Mesenteric fat pad (tissue), 1 donor: ENCODE measurements at places on chromosomes 2 and 18. TPM values are rescaled to one million over a fixed set of nuclear protein-coding genes. Genes with fewer than 3 reads are reported as not detected.

DNA sequence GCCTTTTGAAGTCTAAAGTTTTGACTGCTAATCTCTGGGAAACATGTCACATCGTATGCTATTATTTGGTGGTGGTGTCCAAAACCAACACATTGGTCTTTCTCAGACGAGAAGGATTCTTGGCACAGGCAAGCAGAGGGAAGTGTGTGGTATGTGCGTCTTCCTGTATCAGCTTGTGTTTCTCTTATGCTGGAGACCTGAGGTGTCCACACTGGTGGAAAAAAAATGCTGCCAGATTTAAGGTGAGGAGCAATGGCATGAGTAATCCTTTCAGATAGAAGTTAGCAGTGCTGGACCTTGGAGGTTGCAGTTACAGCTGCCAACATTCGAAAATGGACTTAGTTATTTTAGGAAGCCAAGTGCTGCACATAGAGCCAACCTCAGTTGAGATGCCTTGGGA lies 11.7 kb upstream of the FHL2 start:
- no peak for DNase-seq

DNA sequence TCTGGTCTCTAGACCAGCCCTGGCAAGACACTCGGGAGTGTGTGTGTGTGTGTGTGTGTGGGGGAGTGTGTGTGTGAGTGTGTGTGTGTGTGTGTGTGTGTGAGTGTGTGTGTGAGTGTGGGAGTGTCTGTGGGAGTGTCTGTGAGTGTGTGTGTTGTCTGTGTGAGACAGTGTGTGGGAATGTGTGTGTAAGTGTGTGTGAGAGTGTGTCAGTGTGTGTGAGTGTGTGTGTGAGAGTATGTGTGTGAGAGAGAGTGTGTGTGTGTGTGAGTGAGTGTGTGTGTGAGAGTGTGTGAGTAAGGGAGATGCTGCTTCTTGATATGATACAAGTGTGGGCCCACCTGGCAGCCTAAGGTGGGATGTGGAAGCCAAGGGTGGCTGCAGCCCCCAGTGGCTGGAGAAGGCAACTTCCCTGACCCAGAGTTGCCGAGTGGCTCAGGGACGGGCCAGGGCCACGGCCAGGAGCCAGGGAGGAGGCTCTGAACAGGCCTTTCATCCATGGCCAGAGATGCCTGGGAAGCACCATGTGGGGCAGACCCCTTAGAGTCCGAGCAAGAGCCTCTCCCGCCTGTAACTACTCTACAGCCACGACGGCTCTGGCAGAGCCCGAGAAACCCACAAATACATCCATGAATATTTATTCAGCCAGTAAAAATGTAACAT lies 159.3 kb upstream of the MYCN start:
- DNase-seq, result peak; percentile 53

- DNase-seq, result peak; percentile 64
These were observed 121.6 kb downstream of the NFATC1 start for GRCh38 chr18:79517341-79517740.

DNA sequence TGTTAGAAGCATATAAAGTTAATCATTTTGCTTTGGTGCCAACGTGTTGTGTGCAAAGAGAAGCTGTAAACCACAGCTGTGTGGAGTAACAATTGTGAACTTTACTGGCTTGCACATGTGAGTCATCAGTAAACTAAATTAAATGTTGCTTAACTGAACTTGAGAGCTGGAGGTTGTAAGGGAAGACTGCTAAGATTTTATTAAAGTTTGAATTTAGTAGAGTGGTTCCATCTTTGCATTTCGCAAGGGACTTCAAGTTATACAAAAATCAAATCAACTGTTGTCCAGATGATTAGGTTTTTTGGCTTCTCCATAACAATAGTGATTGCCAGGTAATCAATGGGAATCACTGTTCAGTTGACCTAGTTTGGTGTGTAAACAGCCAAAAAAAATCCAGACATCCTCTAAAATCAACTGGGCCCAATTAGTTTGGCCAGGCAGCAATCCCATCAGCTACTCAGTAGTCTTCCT lies 247.4 kb downstream of the MYO3B start:
- no peak for DNase-seq

DNA sequence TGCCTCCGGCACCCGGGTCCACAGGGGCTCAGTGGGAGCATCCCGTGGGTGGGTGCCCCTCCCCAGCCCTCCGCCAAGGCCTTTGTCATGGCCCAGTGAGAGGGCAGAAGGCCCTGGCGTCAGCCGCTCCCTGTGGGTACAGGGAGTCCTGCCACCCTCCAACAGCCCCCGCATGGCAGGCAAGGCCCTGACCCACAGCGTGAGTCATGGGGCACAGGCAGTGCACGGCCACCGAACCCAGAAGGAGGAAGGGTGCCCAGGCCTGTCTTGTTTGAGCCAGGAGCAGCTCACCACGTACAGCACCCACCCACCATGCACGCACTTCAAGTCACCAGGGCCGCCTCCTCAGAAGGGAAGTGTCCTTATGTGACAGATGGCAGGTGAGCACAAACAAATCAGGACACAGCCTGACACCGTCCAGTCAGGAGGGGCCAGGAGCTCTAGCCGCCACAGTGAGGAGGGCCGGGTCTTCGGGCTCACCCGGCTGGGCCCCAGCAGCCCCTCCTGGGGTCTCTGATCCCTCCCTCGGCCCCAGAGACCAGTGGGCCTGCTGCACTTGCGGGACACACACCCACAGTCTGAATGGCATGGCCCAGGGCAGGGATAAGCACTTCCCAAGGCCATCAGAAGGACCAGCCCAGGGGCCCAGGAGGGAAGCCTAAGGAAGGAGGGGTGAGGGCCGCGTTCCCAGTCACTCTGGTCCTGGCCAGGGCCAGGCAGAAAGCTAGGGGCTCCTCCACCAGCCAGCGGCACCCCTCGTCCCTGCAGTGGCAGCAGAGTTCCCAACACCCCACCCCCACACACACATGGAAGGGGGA lies 25.8 kb downstream of the BIN1 start:
- DNase-seq, result no peak

- no peak for DNase-seq
These were observed 56.9 kb upstream of the LHCGR start for GRCh38 chr2:48812416-48812815.

Gene CHRND
- not detected for total RNA-seq

Gene RESP18
- not detected for total RNA-seq

DNA sequence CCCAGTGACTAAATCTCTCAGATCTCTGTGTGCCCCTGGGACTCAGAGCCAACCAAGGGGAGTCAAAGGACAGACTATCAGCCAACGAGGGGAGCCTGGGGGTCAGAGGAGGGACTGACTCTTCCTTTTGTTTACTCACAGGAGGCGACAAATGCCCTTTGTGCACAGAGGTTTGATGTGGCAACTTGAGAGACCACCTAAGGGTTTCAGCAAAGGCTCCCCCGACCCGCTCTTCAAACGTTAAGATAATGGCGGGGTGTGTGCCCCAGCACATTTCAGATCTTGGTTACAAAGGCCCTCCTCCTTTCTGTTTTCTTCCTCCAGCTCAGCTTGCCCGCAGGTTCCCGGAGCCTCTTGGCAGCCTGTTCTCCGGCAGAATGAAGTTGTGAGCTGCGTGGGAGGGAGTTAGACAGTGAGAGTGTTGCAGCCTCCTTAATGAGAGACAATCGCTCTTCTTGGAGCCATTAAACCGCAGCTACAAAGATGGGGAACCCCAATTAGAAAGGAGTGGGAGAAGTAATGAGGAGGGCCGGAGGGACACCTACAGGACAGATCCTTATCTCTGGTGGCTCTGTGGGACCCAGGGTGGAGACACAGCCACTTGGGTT lies 76.2 kb downstream of the KIAA2012 start:
- DNase-seq, result no peak

- no peak for DNase-seq
These were observed 316.6 kb upstream of the NCKAP5 start for GRCh38 chr2:133884739-133885381.

DNA sequence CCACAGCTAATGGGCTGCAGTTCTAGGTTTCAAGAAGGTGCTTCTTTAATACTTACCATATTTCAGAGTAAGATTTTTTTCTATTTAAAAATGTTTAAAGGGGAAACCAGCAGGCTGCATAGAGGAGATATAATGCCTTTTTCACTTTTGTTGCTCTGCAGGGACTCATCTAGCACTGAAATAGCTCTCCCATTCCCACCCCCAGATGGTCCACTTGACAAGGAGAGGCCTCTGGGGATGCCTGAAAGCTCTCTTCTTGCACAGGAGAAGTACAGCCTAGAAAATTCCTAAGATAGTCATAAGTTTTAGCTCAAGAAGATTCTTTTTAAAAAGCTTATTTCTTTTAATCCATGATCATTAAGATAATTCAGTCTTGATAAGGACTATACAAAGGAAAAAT lies 126.4 kb downstream of the CDH2 start:
- DNase-seq, result no peak

DNA sequence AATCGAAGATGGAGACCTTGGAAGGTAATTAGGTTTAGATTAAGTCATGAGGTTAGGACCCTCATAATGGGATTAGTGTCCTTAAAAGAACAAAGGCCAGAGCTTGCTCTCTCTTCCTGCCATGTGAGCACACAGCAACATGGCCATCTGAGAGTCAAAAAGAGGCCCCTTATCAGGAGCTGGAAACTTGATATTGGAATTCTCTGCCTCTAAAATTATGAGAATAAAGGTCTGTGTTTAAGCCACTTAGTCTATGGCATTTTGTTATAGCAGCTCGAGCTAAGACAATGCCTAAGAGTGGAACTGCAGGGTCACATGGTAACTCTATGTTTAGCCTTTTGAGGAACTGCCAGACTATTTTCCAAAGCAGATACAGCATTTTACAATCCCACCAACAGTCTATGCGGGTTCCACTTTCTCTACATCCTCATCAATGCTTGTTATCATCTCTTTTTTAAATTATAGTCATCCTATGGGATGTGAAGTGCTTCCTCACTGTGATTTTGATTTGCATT lies 42.4 kb downstream of the THADA start:
- no peak for DNase-seq

DNA sequence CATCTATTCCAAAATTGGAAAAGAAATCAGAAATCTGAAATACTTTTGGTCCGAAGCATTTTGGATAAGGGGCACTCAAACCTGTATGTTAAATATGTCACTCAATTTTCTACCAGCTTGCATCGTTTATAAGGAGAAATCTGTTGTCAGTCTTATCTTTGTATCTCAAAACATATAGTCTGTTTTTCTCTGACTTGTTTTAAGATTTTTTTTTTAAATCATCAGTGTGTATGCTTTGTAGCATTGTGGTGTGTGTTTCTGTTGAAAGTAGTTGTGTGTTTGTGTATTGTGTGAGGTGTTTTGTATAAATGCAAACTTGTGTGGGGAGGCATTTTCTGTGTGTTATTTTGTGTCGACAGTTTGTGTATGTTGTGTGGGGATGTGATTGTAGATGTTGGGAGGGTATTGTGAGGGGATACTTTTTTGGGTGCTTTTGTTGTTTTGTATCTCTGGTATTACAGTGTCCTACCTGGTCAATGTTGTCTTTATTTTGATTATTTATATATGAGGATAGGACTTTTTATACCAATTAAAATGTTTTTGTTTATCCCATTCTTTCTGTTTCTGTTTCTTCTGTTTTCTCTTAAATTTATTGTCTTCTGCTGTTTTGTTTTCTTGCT lies 30.9 kb downstream of the SMCHD1 start:
- no peak for DNase-seq

Gene MFSD2B
- total RNA-seq, result not detected
